ENCODE measurements at places on chromosomes 5 and 9.

- H3K4me3 ChIP-seq: no peak overlapping the region
- peaks cover 33% of the 10 kb centered on the region for H3K36me3 ChIP-seq
- H3K27me3 ChIP-seq: no peaks in the 10 kb centered on the region
- DNase-seq: no peak
- H3K4me1 ChIP-seq: peaks cover 87% of the 10 kb centered on the region
These were observed 228.9 kb downstream of the FANCC start for GRCh38 chr9:95088421-95089161.

DNA sequence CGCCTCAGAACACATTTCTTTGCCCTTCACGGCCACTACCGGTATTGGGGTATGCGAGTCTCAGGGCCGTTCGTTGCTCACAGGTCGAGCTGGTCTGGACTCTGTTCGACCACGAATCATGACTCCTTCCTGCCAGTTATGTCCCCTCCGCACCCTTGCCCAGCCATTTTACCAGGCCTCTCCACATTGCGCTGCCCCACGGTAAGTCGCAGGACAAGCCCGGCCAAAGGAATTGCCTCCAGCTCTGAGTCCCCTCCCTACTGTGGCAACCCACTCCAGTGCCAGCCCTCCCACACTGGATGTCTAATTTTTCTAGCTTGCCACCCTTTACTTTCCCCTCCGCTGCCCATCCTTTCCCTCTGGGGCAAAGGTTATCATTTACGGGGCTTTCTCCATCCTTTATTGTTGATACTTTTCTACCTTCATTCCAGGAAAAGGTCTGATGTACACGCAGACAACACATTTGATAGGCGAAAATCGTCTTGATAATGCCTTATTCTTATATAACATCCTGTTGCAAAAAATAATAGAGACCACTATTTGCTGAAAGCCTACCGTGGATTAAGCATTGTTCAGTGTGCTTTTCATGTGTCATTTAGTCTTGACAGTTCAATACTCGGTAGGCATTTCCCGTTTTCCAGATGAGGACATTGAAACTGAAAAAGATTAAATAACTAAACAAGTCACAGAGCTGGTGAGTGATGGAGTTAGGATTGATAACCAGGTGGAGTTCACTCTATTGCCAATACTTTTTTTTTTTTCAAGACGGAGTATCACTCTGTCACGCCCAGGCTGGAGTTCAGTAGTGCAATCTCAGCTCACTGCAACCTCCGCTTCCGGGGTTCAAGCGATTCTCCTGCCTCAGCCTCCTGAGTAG lies 958 bp upstream of the HSPA5 start:
- H3K4me3 ChIP-seq: peak overlapping the region; percentile 95
- peak; percentile 31 for DNase-seq
- peaks cover 29% of the 10 kb centered on the region for H3K36me3 ChIP-seq
- peak overlapping the region; percentile 95 for H3K27ac ChIP-seq
- H3K4me1 ChIP-seq: peaks cover 34% of the 10 kb centered on the region

DNA sequence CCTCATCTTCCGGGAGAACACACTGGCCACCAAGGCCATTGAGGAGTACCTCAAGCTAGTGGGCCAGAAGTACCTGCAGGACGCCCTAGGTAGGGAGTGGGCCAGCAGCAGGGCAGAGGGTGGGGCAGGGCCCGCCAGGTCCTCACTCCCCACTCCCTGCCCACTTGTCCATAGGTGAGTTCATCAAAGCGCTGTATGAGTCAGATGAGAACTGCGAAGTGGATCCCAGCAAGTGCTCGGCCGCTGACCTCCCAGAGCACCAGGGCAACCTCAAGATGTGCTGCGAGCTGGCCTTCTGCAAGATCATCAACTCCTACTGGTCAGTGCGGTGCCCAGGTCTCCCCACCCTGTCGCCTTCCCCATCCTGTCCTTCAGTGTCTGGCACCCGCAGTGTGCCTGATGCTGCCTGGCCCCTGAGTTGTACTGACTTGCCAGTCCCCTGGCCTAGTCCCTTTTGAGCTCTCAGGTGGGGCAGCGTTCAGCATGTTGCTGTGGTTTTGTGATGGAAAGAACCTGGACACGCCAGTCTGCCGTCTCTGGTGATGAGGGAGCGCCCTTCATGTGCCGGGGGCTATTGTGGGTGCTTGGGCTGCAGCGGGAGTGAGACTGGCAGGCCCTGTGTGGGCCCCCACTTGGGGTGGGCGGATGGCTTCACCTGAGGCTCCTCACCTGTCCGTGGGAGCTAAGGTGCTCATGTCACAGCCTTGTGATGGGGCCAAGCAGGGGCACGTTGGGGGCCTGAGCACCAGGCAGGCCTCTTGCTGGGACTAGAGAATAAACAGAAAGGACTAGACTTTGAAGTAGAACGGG lies 112.3 kb downstream of the DAB2IP start:
- H3K27ac ChIP-seq: no peak overlapping the region
- H3K4me3 ChIP-seq: no peak overlapping the region
- no peak for DNase-seq
- peaks cover 26% of the 10 kb centered on the region for H3K36me3 ChIP-seq
- H3K27me3 ChIP-seq: no peaks in the 10 kb centered on the region

- no peak overlapping the region for H3K27ac ChIP-seq
- H3K27me3 ChIP-seq: no peaks in the 10 kb centered on the region
- H3K4me3 ChIP-seq: no peak overlapping the region
These were observed 138.9 kb downstream of the GADD45G start for GRCh38 chr9:89743573-89744254.

DNA sequence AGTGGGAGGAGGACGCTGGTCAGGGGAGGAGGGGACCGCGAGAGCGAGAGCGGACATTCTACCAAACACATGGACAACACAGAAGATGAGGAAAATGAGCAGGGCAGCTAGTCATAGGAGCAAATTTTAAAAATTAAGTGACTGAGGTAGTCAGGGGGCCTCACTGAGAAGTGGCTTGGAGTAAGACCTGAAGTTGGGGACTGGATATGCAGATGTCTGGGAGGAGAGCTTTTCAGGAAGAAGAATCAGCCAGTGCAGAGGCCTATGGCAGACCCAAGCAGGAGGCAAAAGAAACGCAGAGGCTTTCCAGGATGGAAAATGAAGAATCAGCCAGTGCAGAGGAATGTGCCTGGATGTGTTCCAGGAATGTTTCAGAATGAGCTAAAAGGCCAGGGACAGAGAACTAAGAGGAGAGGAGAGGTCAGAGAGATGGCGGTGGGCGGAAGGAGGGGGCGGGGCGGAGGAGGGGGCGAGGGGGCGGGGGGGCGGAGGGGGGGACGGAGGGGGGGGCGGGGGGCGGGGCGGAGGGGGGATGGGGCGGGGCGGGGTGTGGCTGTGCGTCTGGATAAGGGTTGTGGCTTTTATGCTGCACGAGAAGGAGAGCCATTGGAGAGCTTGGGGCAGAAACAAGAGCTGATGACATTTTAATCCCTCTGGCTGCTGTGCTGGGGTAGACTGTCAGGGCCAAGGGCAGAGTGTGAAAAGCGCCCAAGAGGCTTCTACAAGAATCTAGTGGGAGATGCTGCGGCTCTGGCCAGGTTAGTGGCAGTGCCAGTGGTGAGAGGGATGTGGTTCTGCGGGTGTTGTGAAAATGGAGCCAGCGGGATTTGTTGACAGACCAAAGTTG lies 129.6 kb downstream of the KCNIP1 start:
- H3K27me3 ChIP-seq: no peaks in the 10 kb centered on the region
- H3K36me3 ChIP-seq: no peaks in the 10 kb centered on the region
- peaks cover 26% of the 10 kb centered on the region for H3K4me1 ChIP-seq

GRCh38 chr9:99778308-99778707 lies 43.4 kb upstream of the NR4A3 start:
- no peak overlapping the region for H3K27ac ChIP-seq
- DNase-seq: no peak
- no peaks in the 10 kb centered on the region for H3K36me3 ChIP-seq
- no peaks in the 10 kb centered on the region for H3K27me3 ChIP-seq
- H3K4me1 ChIP-seq: no peaks in the 10 kb centered on the region
- no peak overlapping the region for H3K4me3 ChIP-seq

DNA sequence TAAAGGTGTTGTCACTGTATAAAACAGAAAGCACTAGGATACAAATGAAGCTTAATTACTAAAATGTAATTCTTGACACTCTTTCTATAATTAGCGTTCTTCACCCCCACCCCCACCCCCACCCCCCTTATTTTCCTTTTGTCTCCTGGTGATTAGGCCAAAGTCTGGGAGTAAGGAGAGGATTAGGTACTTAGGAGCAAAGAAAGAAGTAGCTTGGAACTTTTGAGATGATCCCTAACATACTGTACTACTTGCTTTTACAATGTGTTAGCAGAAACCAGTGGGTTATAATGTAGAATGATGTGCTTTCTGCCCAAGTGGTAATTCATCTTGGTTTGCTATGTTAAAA lies 43.8 kb downstream of the NDFIP1 start:
- H3K27ac ChIP-seq: no peak overlapping the region
- DNase-seq: no peak

DNA sequence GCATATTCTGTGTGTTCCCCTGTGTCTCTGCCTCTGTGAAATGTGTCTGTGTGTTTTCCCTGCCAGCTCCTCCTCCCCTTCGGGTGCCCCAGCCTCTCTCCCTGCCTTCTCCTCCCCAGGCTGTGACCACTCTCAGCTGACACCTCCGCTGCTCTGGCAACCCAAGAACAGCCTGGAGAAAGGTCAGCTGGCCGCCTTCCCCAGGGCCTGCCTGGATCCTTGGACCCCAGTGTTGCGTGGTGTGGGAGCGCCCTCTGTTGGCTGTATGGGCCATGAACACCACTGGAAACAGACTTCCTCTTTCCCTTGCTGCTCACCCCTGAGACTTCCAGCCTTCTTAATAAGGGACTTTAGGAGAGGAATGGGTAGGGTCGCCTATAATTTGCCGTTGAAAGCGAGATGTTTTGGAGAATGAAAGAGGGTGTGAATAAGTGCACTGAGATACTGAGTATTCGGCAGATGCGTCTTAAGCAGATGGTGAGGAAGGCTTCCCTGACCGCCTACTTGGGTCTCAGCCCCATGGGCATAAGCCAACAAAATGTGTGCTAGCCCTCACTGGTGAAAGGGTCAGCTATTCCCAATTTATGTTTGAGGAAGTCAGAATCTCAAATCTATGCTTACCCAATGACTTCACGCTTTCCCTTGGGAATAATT lies 114.9 kb upstream of the TRIM32 start:
- peak; percentile 95 for DNase-seq
- no peaks in the 10 kb centered on the region for H3K4me1 ChIP-seq
- H3K4me3 ChIP-seq: no peak overlapping the region
